H9 (cell line): ENCODE measurements at places on chromosomes 16 and 17.

- DNase-seq = no peak
Measured at GRCh38 chr17:28272166-28272565, 46.8 kb upstream of the TMEM97 start.

DNA sequence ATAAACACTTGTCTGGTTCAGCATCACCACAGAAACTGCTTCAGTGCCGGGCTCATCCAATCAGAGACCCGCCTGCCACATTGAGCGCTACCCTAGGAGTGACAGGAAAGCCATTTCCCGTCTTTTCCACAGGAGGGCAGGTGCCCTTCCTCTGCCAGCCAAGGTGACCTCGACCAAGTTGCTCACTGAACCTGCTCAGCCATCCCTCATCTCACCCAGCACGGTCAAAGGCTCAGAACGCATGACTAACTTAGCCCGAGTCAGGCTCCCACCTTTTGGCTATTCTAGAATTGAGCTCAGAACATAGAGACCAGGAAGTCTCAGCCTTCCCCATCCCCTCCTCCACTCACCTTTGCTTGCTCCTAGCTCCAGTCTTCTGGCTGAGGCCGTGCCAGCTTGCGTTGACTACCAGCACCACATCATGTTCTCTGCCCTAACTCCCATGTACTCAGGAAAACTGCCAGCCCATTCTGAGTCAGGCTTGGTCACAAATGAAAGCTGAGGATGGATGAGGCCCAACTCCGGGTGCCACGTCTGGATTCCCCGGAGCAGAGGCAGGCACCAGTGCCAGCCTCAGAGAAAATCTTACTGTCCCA is 15.6 kb downstream of the MRPS23 start:
- peak; percentile 83 for DNase-seq

DNA sequence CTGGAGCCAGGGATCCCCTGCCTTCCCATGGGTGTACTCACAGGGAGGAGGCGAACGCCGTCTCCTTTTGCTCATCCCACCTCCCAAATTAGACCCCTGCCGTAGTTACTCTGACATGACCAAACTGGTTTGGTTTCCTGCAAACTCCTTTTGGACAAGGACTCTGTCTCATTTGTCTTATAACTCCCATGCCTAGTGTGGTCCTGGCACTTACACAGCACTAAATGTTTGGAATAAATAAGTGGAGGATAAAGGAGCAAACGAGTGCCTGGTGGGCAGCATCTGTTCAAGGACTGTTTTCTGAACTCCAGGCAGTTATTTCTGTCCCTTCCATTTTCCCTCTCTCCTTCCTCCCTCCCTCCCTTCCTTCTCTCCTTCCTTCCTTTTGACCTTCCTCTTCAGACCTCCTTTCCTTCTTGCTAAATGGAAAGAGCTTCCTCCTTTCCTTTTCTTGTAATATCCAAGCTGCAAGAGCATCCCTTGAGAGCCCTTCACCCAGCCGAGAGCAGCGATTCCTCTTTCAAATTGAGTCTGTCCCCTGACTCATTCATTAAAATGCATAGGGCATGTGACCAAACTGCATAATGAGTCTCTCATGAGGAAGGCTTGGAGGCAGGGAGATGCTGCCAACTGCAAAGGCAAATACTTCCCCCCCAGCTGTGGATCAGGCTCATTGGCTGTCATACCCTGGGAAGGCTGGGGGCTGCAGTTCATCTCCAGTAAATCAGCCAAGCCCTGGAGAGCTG is 36.8 kb downstream of the CHD9 start:
- DNase-seq = peak; percentile 81

- no peak for DNase-seq
Measured at GRCh38 chr16:85137323-85138072, 25.2 kb upstream of the CIBAR2 start.

DNA sequence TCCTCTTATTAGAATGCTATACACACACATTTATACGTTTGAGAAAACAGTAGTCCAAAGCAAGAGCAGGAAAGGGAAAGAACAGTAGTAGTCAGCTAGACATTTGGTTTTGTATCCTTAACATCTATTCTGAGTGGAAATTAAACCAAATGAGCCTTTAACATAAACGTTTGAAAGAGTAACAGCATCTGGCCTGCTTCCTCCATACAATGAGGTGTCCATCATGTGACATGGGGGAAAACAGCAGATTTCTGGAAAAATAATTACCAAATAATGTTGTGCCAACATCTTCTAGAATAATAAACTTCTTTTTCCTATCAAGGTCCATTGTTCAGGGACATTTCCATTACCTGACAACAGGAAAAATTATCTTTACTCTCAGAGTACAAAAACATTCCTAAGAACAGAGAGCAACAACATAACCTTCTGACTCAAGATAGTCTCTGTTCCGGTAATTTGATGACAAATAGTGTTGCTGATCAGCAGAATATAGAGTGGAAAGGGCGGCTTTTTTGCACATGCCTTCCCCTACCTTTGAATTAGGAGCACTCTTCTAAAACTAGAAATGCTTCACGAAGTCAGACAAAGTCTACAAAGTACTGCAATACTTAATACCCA is 20.2 kb downstream of the CYTH1 start:
- no peak for DNase-seq

DNA sequence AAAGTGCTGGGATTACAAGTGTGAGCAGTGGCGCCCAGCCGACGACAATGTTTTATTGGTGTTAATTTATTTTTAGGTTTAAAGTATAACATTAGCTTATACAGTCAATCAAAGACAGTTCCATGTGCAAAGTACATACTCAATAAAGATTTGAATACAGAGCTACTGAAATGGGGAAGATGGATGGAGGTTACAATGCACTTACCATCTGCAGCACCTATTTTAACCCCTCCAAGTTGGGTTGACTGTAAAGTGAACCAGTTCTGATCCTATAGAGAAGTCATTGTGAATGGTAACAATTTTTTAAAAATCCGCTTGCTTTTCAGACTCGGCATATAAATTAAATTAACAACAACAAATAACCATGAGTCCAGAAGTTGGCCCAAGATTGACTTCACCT is 679 bp upstream of the PSKH1 start:
- DNase-seq = no peak

DNA sequence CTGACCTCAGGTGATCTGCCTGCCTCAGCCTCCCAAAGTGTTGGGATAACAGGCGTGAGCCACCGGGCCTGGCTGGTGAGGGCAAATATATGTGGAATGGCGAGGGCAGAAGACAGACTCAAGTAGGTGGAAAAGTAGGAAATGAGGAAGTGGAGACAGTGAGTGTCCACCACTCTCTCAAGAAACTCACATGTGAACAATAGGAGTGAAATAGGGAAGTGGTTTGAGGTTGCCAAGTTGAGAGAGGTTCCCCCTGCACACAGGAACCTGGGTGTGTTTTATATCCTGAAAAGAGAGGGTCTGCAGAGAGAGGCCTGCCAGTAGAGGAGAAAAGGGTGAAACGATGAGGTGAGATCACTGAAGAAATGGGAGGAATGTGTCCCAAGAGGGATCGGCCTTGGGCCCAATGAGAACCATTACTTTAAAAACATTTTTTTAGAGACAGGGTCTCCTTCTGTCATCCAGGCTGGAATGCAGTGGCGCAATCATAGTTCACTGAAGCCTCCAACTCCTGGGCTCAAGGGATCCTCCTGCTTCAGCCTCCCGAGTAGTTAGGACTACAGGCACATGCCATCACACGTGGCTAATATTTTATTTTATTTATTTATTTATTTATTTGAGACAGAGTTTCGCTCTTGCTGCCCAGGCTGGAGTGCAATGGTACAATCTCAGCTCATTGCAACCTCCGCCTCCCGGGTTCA is 17.1 kb upstream of the CORO1A start:
- no peak for DNase-seq

DNA sequence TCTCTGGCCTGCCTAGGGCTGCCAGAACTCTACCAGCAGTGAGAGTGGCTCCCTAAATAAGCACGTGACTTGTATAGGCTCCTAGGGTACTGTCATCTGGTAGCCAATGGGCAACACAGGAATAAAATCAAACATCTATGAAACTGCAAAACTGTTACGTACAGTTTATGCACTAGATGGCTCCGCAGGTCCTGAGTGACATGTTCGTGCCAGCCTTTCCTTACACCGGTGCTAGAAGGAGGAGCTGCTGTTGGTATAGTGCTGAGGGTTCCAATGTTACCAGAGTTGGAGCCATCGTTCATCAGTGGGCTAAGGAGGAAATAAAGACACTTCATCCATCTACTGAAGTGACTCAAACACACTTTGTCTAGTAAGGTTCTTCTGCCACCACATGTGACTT is 63.2 kb upstream of the TRAP1 start:
- no peak for DNase-seq

DNA sequence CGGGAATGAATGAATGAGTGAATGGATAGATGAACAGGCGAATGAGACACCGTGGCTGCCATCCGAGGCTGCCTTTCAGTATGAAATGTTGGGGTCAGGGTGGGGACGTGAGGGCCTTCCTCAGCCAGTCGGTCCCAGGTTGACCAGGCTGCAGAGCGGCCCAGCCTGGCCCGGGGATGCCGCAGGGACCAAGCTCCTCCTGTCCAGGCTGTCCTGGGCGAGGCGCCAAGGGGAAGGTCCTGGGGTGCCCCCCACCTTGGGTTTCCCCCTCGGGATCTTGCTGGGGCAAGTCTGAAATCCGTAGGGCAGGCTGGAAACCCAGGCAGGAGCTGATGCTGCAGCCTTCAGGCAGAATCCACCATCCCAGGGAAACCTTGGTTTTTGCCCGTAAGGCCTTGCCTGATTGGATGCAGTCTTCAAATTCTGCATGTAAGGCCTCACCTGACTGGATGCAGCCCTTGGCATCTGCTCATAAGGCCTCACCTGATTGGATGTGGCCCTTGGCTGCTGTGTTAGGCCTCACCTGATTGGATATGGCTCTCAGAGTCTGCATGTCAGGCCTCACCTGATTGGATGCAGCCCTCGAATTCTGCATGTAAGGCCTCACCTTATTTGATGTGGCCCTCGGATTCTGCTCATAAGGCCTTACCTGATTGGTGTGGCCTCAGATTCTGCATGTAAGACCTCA is 61.7 kb upstream of the ZNF469 start:
- DNase-seq = no peak

GRCh38 chr17:13601322-13601775 is 380 bp downstream of the HS3ST3A1 start:
- DNase-seq = no peak

GRCh38 chr17:66715076-66715675 is 119.7 kb upstream of the CACNG5 start:
- peak; percentile 28 for DNase-seq

- no peak for DNase-seq
Measured at GRCh38 chr17:4479982-4480751, 18.5 kb upstream of the SPNS2 start.

GRCh38 chr16:3454631-3455147 is 11.2 kb downstream of the NAA60 start:
- no peak for DNase-seq

DNA sequence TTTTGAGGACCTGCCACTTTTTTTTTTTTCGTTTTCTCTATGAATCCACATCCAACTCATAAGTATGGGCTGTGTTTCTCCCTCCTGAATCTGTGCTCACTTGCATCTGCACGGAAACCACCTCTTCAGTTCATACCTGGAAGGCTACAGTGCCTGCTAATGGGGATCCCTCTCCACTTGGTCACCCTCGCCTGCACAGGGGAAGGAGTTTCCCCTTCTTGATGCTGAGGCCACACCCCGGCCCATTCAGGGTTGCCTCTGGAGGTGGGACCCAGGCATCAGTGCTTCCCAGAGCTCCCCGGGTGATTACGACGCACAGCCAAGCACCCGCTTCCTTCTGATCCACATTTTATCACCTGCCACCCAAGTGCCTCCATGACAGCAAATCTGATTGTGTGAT is 85.9 kb upstream of the TBC1D3K start:
- no peak for DNase-seq

- DNase-seq = no peak
Measured at GRCh38 chr16:88441460-88441859, 11.6 kb upstream of the ZFPM1 start.

GRCh38 chr16:90015586-90016338 is 3.5 kb downstream of the DBNDD1 start:
- DNase-seq = no peak

DNA sequence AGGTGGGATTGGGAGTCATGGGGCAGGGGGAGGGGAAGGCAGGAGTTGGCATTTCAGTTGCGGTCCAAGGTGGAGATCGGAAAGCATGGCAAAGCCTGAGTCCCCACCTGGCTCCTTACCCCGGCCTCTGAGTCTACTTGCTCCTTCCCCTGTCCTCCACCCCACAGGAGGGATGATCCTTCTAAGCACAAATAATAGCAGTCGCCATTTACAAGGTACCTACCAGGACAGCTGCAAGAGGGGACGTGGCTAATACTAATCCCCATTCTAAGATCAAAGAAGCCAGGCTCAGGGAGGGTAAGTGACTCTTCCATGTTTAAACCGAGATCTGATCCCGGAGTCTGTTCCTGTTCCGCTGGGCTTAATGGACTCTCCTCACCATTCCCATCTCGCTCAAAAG is 396.3 kb downstream of the SLC39A11 start:
- no peak for DNase-seq

- no peak for DNase-seq
Measured at GRCh38 chr17:68381076-68381900, 76.0 kb downstream of the WIPI1 start.

DNA sequence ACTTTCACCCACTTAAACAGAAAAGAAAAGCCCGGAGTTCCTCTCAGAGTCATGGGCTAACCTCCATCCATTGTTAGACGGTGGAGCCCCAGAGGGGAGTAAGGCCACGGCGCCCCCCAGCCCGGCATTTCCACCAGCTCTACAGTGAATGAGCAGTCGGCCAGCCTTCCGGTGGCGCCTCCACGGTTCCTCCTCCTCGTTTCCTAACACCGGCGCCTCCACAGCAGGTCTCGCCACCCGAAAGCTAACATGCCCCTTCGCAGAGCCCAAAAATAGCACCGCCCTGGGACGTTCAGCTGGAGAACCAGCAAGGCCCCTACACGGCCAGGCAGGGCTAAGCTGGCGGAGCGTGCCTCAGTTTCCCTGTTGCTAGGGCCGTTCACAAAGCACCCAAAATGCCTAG is 858 bp downstream of the MMD start:
- DNase-seq = no peak

DNA sequence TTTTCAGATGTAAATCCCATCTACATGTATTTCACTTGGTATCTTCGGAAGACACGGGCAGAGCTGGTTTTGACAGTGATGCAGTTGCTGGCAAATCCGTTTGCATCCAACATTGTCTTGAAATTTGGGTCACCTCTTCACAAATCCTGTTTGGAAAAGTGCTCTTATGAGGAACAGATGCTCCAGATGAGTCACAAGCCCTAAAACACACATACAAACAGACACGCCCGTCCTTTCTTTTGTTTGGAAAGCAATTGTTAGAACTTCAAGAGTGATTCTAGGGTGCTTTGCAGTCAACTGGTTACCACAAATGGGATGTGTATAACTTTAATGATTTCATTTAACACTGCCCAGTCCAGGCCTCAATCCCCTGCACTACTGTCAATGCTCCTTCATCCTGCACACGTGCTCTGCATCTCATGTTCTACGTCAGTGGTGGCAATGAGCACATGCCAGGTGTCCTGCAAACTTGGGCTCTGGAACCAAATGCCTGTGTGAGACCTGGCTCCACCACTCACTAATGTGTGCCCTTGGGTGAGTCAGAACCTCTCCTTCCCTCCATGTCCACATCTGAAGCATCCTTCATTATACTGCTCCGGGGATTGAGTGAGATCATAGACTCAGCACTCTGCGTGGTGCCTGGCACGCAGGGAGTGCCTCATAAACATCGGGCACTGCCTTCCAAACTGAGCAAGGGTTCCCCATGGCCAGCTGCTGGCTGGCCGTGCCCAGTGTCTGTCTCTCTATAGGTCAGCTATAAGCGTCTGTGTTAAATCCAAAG is 19.3 kb upstream of the FOXF1 start:
- no peak for DNase-seq
